ENCODE measurements at places on chromosomes 11 and 22.
A peak's percentile ranks its signal among the peaks of the same experiment; 100 is the strongest.

GRCh38 chr11:127339376-127339775 is 338.8 kb upstream of the KIRREL3 start:
- DNase-seq, result no peak

- no peak for DNase-seq
Observed at GRCh38 chr11:70470127-70470526, 71.8 kb downstream of the CTTN start.

DNA sequence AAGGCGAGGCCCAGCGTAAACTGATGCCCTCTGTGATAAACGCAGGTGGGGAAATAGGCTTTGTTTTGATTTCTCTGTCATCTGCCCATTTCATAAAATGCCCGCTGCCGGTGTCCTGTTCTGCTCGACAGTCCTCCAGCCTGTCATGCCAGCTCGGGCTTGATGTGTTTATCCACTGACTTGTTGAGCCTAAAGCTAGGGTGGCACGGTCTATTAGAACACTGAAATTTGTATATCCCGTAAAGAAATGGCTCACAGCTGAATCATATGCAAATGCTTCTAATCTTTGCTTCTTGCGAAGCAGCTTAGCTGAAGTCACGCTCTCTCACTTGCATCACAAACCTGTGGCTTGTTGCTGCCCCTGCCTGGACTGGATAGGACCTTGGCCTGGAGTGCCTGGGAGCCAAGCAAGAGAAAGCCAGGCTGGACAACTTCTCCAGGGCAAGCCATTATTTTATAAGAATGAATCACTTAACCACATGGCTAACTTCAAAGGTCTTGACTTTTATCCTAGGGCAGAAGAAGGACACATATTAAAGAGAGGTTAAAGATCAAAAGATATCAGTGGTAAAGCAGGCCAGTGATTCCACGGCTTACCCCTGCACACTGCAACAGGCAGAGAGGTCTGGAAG is 33.1 kb downstream of the EHF start:
- no peak for DNase-seq

- no peak for DNase-seq
Observed at GRCh38 chr11:12028303-12028702, 19.9 kb upstream of the DKK3 start.

- peak; percentile 50 for DNase-seq
Observed at GRCh38 chr11:125164422-125165110, at the start of gene PKNOX2. Gene PKNOX2 (plus strand): TSS chr11:125164751. CDS start chr11:125351306, 186,555 bp downstream.

- peak; percentile 43 for DNase-seq
Observed at GRCh38 chr11:128472128-128473089, 114.9 kb downstream of the ETS1 start.

DNA sequence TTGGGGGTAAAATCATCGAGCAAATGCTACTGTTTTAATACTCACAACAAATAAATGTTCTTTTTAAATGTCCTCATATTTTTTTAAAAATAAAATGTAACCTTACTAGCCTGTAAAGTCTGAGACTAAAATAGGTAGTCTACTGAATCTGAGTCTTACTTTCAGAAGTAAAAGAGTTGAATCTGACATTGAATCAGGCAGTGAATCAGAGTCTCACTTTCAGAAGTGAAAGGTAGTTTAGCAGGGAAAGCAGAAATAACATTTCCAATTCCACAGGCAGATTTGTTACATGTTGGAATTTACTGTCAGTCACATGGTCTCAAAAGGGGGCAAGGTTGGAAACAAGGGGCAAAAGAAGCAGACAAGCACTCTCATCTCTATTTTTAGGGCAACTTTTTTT is 143.0 kb downstream of the ELP4 start:
- DNase-seq, result no peak

DNA sequence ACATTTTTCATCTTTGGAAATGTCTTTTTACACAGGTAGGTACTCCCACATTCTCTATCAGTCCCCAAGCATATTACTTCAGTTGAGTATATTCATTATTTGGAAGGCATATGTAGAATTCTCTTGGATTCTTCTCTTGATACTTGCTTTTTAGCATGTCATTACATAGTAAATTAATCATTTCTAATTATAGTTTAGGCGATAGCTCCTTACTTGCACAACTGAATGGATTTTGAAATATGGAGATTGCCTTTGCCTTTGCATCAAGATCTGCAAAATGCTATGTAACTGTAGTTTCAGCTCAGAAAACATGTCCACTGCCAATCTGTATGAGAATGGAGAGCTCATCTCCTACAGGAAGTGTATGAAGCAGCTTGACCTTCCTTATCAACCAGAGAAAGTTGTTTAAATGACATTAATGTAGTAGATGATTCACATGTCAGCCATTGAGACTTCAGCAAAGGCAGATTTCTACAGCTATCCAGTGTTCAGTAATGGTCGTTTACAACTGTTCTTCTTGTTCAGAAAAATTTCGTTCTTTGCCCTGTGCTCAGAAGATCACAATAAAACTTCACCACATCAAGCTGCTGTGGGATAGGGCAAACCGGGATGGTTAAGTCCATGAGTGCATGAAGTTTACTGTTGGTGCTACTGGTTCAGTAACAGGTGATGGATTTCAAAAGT is 61.6 kb downstream of the PPP6R3 start:
- DNase-seq, result no peak

GRCh38 chr22:20777420-20778177 is 3.7 kb downstream of the SERPIND1 start:
- DNase-seq, result no peak

GRCh38 chr11:87398931-87399330 is 361.2 kb downstream of the TMEM135 start:
- no peak for DNase-seq

GRCh38 chr11:75527938-75528735 is 2.4 kb upstream of the GDPD5 start:
- DNase-seq, result no peak

DNA sequence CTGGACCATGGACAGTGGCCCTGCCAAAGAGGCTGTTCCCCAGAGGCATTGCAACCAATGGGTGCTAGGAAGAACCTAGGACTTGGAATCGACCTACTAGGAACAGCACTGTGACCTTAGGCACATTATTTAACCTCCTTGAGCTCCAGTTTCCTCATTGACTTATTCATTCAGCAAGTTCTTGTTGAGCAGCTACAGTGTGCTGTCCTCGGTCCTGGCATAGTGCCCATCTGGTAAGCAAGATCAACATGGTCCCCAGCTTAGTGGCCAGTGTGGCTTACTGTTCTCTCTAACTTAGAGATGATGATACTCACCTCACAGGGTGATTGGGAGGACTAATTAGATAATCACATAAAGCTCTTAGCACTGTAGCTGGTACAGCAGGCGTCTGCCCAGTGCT is 8.2 kb downstream of the ABCG4 start:
- DNase-seq, result no peak
